AG09309 (cell line): ENCODE measurements at places on chromosomes 1 and 21.

GRCh38 chr1:76281306-76281705, 206.8 kb downstream of the ST6GALNAC3 start:
- DNase-seq = no peak

GRCh38 chr21:37079211-37079824, 6.3 kb downstream of the TTC3 start:
- no peak for DNase-seq

DNA sequence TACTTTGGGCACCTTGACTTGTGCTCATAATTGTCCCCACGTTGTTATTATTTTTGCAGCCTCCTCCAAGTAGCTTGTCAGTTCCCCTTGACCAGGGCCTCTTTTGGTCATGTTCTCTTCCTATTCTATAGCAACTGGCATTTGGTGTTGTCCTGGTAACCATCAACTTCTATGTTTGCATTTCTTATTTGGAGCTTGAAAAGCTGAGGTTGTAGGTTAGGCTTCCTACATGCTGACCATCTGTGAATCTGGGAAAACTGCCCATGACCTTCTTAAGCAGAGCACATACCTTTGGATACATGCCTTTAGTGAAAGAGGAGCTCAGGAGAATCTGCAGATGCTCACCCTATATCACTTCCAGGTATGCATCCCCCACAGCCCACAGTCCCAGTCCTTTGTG, 160.8 kb downstream of the HHAT start:
- DNase-seq = no peak

GRCh38 chr1:3320246-3321152, 134.0 kb upstream of the ARHGEF16 start:
- no peak for DNase-seq

DNA sequence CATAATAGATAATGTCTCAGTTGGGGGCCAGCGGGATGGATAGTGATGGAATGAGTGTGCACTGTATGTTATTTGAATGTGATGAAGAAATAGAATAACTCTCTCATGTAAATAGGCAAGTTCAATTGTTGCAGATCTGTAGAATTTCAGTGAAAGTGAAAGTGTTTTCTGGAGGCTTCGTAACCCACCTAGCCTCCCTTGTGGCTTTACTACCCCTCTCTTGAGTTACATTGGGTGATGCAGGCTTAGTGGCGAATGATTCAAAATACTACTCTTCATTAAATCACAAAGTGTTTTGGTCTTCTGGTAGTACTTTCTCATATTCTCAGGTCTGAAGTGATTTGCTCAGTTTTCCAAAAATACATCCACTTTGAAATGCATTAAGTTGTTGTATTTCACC, 411.9 kb downstream of the ZP4 start:
- no peak for DNase-seq

DNA sequence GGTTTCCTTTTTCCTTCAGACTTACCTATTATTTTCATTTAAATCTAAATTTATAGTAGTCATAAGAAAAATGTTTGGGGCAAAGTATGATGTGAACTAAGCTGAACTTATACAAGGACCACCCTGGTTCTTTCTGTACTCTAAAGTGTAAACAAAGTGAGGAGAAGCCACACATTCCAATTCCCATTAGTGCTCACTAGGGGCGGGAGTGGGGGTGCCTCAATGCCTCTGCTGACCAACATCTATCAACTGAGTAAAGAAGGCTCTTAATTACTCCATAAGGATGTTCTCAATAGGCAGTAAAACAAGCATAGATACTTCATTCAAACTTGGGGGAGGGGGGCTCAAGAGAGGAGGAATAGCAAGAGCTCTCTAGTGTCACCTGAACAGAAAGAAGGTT, 151.7 kb downstream of the CDC42BPA start:
- DNase-seq = no peak

- DNase-seq = peak; percentile 28
These were observed 74.2 kb downstream of the ATF6 start for GRCh38 chr1:161840363-161840762.
